Glutamatergic neuron (in vitro differentiated cells): ENCODE measurements at places on chromosomes 4 and X. TPM values are rescaled to one million over a fixed set of nuclear protein-coding genes. Genes with fewer than 3 reads are reported as not detected.
A peak's percentile ranks its signal among the peaks of the same experiment; 100 is the strongest.

GRCh38 chr4:175394208-175394607 is 417.9 kb downstream of the GPM6A start:
- no peak overlapping the region for H3K27ac ChIP-seq
- no peaks in the 10 kb centered on the region for H3K4me1 ChIP-seq
- no peak for DNase-seq
- no peak overlapping the region for H3K4me3 ChIP-seq

DNA sequence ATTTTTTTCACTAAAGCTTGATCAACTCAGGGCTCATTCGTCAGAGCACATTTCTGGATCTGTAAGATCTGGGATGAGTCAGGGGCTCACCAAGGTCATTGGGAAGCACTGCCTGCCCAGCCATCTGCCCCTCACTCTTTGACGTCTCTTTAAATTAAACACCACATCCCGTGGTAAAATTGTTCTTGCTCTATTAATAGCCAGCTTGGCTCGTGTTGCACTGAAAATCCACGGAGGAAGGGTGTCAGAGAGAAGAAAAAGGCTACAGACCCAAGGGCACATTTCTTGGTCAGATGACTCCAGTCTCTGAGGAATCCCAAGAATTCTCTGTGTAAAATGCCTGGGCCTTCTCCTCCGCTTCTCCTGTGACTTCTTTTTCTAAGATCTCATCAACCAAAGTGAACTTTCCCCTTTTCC is 45.7 kb upstream of the GATB start:
- peaks cover 2% of the 10 kb centered on the region for H3K27me3 ChIP-seq
- no peak overlapping the region for H3K4me3 ChIP-seq
- no peaks in the 10 kb centered on the region for H3K36me3 ChIP-seq
- H3K27ac ChIP-seq = no peak overlapping the region
- H3K4me1 ChIP-seq = peaks cover 4% of the 10 kb centered on the region

- no peaks in the 10 kb centered on the region for H3K36me3 ChIP-seq
- no peak for DNase-seq
- peaks cover 1% of the 10 kb centered on the region for H3K4me1 ChIP-seq
- no peak overlapping the region for H3K27ac ChIP-seq
Measured at GRCh38 chrX:22165732-22166457, 106.8 kb upstream of the CBLL2 start.

DNA sequence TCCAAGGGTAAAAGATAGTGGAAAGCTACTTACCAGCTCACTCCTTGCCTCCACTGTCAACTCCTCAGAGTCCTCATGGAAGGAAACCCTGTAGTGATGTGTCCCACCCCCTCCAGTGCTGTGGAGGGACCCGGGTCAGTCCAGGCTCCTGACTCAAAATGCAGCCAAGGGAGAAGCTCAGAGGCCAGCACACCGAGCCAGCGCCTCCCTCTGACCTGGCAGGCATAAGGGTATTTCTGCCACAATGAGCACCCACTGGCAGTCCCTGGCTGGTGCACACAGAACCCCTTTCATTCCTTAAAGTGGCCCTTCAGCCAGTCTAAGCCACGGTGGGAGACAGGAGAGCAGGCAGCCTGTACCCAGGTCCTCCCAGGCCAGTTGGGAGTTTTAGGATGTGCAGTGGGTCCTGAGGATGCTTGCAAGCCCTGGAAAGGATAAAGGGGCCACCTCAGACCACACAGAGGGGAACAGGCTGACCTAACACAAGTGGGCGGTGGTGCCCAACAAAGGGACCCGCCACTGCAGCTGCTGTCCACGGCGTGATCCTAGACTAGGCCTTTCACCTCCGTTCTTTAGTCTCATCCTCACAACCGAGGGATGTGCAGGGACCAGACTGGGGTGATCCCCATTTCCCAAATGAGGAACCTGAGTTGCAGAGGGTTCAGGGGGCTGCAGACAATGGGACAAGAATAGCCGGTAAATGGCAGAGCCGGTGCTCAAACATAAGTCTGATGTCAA is 5.7 kb downstream of the JAKMIP1 start:
- no peak overlapping the region for H3K27ac ChIP-seq
- H3K4me1 ChIP-seq = peaks cover 4% of the 10 kb centered on the region
- H3K4me3 ChIP-seq = no peak overlapping the region
- no peaks in the 10 kb centered on the region for H3K36me3 ChIP-seq

GRCh38 chr4:122873821-122874593 is 47.4 kb downstream of the FGF2 start:
- H3K27me3 ChIP-seq = peaks cover 2% of the 10 kb centered on the region
- H3K4me3 ChIP-seq = no peak overlapping the region
- no peak overlapping the region for H3K27ac ChIP-seq
- DNase-seq = no peak
- H3K4me1 ChIP-seq = no peaks in the 10 kb centered on the region
- H3K36me3 ChIP-seq = peaks cover 8% of the 10 kb centered on the region

DNA sequence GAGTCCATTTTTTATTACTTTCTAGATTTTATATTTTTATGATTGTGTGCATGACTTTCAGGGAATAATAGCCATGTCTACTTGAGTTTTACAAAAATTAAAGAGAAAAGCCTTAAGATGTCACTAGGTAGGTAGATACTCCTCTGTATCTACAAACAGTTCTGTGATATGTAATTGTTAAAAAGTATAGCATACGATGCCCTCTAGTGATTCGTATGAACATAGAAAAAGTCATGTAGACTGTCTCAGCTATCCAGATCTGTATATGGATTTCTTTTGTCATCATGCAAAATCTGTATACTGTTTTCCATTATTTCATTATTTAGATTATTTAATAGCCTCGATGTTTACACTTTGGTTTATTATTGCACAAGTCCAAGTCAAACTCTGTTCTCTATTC is 856.6 kb downstream of the CENPC start:
- no peaks in the 10 kb centered on the region for H3K36me3 ChIP-seq
- DNase-seq = no peak
- peaks cover 4% of the 10 kb centered on the region for H3K4me1 ChIP-seq
- no peak overlapping the region for H3K27ac ChIP-seq

DNA sequence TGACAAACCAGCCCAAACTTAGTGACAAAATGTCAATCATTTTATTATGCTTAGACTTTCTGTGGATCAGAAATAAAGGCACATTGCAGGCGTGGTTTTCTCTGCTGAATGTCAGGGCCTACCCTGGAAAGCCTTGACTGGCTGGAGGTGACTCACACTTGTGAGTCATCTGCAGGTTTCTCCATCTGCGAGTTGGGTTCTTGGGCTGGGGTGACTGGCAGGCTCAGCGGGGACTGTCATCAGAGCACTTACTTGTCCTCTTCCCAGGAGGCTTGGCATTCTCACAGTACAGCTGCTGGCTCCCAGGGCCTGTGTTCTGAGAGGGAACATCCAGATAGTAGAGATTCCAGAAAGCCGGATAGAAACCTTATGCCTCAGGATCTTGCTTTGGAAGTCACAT is 153.8 kb upstream of the AGA start:
- peak; percentile 27 for DNase-seq
- no peak overlapping the region for H3K27ac ChIP-seq
- no peaks in the 10 kb centered on the region for H3K36me3 ChIP-seq

Gene SLITRK2
- 0.37 TPM for total RNA-seq

GRCh38 chr4:18192901-18193300 is 171.3 kb upstream of the LCORL start:
- no peak overlapping the region for H3K27ac ChIP-seq
- H3K4me3 ChIP-seq = no peak overlapping the region
- H3K27me3 ChIP-seq = no peaks in the 10 kb centered on the region
- DNase-seq = no peak
- H3K4me1 ChIP-seq = peaks cover 3% of the 10 kb centered on the region
- no peaks in the 10 kb centered on the region for H3K36me3 ChIP-seq

- peak; percentile 67 for DNase-seq
- H3K4me1 ChIP-seq = peaks cover 3% of the 10 kb centered on the region
- H3K27me3 ChIP-seq = no peaks in the 10 kb centered on the region
Measured at GRCh38 chrX:42714981-42715700, 62.8 kb downstream of the PPP1R2C start.

DNA sequence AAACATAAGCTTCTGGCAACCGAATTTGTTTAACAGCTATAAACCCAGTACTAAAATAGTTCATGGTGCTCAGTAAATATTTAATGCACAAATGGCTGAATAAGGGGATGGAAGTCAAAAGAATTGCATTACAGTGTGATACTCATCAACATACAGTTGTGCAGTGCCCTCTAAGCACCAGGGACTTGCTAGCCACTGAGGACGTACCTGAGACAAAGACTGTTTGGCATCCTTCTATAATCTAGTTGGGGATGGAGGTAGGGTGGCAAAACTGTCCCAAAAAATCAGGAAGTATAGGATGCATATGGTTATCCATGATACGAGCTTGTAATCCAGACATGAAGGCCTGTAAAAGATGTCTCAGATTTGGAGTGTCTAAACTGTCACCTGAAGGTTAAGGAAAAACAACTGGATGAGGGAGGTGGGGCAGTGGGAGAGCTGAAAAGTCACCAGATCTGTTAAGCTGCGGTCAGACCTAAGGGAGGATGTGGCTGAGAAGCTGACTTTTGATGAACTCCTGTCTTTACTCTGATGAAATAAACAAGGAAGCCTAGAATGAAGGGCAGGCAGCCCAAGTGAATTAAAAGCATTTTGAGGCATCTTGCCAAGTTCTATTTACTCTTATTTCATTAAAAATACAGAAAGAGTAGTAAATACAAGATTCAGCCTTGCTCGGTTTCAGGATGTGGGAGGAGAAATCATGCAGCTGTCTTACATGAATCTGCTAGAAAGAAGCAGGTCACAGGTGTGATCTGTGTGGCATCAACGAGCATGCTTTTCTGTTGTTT is 12.0 kb upstream of the CD38 start:
- H3K4me3 ChIP-seq = no peak overlapping the region
- H3K4me1 ChIP-seq = no peaks in the 10 kb centered on the region
- H3K27me3 ChIP-seq = no peaks in the 10 kb centered on the region
- H3K27ac ChIP-seq = no peak overlapping the region
- DNase-seq = no peak

DNA sequence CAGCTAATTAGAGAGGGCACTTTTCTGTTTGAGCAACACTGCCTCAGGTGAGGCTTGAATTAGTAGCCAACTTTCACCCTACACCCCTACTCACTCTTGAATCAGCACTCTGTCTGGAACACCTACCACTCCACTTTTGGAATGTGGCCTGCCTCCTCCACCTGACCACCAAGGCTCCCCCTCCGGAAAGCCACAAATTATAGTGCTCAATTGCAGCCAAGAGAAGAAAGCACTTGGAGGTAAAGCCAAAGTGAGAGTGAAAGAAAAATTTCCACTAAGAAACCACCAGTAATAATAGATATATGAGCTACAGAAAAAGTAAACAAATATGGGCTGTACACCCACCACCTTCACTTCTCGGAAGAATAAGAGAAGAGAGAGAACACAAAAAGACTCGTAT is 41.1 kb downstream of the PPP3CA start:
- H3K36me3 ChIP-seq = no peaks in the 10 kb centered on the region
- DNase-seq = no peak
- no peak overlapping the region for H3K4me3 ChIP-seq

Gene GABRE
- total RNA-seq = not detected

- H3K27ac ChIP-seq = no peak overlapping the region
- no peak for DNase-seq
- no peaks in the 10 kb centered on the region for H3K36me3 ChIP-seq
- H3K4me3 ChIP-seq = no peak overlapping the region
- peaks cover 3% of the 10 kb centered on the region for H3K4me1 ChIP-seq
- H3K27me3 ChIP-seq = peaks cover 1% of the 10 kb centered on the region
Measured at GRCh38 chr4:139672215-139672614, 6.6 kb downstream of the MGST2 start.

DNA sequence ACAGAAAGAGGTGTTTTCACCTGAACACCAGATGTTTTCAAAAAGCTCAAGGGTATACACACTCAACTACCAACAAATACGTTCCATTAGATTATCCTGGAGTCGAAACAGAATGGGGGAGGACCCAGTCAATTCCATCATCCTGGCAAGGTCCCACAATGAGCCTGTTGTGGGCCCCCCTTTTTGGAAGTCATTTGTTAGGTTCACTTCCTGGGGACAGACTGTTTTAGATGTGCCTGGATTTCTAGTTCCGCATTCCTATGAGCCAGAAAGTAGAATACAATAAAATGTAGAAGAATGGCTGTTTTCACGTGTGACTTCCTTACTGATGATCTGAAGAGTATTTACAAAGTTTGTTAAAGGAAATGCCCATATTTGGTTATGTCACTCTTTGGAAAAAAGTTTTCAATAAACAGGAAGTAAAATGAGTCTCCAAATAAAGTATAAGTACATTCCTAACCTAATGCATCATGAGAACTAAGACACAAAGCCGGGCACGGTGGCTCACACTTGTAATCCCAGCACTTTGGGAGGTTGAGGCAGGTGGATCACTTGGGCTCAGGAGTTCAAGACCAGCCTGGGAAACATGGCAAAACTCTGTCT is 192.5 kb downstream of the MAML3 start:
- no peak overlapping the region for H3K27ac ChIP-seq
- peaks cover 4% of the 10 kb centered on the region for H3K36me3 ChIP-seq
- peaks cover 6% of the 10 kb centered on the region for H3K27me3 ChIP-seq
- H3K4me1 ChIP-seq = peaks cover 22% of the 10 kb centered on the region

DNA sequence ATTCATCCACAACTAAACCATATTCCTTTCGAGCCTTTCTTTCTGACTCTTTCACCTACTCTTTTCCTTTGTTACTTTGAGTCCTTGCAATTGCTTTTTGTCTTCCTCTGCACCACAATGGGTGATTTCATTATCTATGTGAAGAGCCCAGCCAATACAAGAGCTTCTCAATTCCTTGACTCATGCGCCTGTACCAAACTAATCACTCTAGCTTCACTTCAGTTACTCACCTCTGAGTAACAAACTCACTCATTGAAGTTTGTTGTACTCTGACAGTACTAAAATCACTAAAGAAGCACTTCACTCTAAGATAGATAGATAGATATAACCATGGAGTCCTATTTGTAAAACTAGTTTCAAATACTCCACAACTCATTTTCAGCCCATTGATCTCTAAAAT is 191.7 kb upstream of the EPHA5 start:
- no peaks in the 10 kb centered on the region for H3K27me3 ChIP-seq
- H3K36me3 ChIP-seq = no peaks in the 10 kb centered on the region
- no peak overlapping the region for H3K4me3 ChIP-seq
- no peaks in the 10 kb centered on the region for H3K4me1 ChIP-seq
- DNase-seq = no peak

Gene GSX2
- not detected for total RNA-seq

DNA sequence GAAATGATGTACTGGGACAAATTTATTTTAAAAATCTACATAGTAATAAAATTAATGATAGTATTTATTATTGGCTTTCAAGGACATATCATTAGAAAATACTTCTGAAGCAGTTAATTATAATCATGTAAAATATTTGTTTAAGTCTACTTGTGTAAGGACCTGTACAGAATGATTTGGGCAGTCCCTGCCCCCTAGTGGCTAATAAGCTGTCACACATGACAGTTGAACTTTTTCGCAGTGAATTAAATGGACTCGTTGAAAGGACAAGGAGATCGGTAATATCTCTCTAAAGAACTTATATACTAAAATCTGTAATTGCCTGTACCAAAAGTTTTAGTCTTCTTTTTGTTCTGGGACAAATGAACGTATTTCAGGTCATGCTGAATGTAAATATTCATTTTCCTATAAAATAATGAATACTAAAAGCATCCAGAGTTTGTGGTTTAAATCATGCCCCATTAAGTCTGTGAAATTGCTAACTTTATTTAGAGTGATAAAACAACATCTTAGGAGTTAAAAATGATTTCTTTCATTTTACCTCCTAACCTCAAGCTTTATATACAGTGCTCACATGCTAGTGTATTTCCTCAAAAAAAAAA is 13.6 kb downstream of the EXOC1 start:
- DNase-seq = no peak
- H3K4me3 ChIP-seq = no peak overlapping the region
- H3K27me3 ChIP-seq = peaks cover 1% of the 10 kb centered on the region

Gene FREM3
- not detected for total RNA-seq
